ENCODE measurements at places on chromosomes 11 and 22.

DNA sequence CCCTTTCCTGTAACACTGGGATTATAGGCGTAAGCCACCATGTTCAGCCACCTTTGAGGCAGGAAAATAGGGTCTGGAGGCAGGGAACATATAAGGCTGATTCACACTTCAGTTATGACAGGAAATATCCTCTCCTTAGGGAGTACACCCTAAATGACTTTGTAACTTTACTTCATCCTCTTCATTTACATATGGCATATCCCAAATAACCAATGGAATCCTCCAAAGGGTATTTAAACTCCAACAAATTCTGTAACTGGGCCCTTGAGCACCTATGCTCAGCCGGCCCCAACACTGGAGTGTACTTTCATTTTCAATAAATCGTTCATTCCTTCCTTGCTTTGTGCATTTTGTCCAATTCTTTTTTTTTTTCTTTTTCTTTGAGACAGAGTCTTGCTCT, 1.6 kb upstream of the KAT5 start:
- no peak overlapping the region for H3K4me3 ChIP-seq
- H3K36me3 ChIP-seq = peaks cover 21% of the 10 kb centered on the region
- DNase-seq = no peak
- H3K27ac ChIP-seq = no peak overlapping the region

DNA sequence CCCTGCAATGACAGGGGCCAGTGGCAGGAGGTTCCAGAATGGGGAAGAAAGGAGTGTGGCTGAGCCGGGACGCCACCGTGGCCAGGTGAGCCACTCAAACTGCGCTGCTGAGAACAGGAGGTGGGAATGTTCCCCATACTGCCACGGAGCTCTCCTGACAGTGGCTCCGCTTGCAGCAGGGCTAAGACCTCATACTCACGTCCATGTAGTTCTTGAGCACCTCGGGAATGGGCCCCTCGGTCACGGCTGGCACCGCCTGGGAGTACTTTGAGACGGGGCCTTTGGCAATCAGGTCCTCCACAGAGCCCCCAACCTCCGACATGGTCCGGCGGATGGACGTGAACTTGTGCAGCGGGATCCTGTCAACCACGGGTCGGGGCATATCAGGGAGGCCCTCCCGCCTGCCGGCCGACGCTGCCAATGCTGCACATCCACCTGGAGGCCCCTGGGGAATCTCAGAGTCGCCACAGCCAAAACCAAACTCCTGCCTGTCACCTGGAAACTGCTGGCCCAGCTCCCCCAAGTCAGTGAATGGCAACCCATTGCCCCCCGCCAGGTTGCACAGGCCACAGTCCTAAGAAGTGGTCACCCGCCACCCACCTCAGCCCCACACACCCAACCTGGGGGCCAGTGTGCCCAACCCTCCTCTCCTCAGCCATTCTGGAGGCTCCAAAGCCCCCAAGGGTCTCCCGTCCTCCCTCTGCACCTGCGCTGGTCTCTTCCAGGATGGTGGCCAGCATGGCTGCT, 2.4 kb downstream of the CTSD start:
- peak overlapping the region; percentile 49 for H3K27ac ChIP-seq
- H3K4me1 ChIP-seq = peaks cover 60% of the 10 kb centered on the region
- H3K27me3 ChIP-seq = no peaks in the 10 kb centered on the region
- H3K36me3 ChIP-seq = peaks cover 8% of the 10 kb centered on the region
- DNase-seq = no peak

DNA sequence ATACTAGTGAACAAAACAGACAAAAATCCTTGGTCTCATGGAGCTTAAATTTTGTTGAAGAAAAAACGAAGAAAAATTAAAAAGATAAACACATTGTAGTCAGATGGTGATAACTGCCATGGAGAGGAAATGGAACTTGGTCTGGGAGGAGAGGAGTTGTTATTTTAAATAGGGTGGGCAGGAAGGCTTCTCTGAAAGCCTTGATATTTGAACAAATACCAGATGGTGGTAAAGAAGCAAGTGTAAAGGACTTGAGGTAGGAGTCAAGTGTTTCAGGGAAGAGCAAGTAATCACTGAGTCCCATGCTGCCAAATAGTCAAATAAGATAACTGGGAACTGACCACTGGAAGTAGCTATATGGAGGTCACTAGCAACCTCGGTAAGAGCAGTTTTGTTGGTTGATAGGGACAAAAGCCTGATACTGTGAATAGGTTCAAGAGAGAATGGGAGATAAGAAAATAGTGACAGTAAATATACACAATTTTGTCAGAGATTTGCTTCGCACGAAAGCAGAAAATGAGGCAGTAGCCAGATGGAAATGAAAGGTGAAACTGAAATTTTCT, 55.1 kb downstream of the SESN3 start:
- H3K27me3 ChIP-seq = no peaks in the 10 kb centered on the region
- H3K27ac ChIP-seq = no peak overlapping the region
- DNase-seq = no peak
- peaks cover 4% of the 10 kb centered on the region for H3K36me3 ChIP-seq

- no peak overlapping the region for H3K27ac ChIP-seq
- H3K4me3 ChIP-seq = no peak overlapping the region
- peak; percentile 12 for DNase-seq
- H3K27me3 ChIP-seq = no peaks in the 10 kb centered on the region
- no peaks in the 10 kb centered on the region for H3K36me3 ChIP-seq
Measured at GRCh38 chr22:47628477-47629272, 866.2 kb downstream of the TBC1D22A start.

DNA sequence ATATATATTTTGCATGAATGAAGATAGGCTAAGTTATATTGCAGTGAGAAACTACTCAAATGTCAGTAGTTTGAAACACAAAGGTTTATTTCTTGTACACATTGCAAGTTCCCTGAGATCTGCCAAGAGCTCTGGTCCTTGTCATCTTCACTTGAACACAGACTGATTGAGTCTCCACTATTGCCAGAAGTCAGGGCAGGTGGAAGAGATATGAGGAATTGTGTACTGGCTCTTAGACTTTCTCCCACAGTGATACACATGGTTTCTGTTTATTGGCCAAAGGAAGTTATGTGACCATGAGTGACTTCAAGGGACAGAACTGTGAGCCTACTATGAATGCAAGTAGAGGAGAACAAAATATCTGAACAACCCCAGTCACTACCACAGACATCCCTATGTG, 44.2 kb downstream of the PPFIBP2 start:
- no peak overlapping the region for H3K27ac ChIP-seq
- no peaks in the 10 kb centered on the region for H3K4me1 ChIP-seq
- no peak for DNase-seq
- H3K27me3 ChIP-seq = peaks cover 2% of the 10 kb centered on the region
- no peak overlapping the region for H3K4me3 ChIP-seq

- H3K27ac ChIP-seq = no peak overlapping the region
- H3K27me3 ChIP-seq = no peaks in the 10 kb centered on the region
- H3K4me3 ChIP-seq = no peak overlapping the region
- DNase-seq = no peak
- H3K36me3 ChIP-seq = no peaks in the 10 kb centered on the region
Measured at GRCh38 chr11:84227970-84228665, 942.0 kb upstream of the CCDC90B start.

GRCh38 chr11:91872243-91872642, 352.4 kb upstream of the FAT3 start:
- H3K4me1 ChIP-seq = no peaks in the 10 kb centered on the region
- no peak overlapping the region for H3K4me3 ChIP-seq
- no peak for DNase-seq
- no peak overlapping the region for H3K27ac ChIP-seq
- no peaks in the 10 kb centered on the region for H3K27me3 ChIP-seq

- no peak overlapping the region for H3K4me3 ChIP-seq
- no peak overlapping the region for H3K27ac ChIP-seq
- H3K4me1 ChIP-seq = no peaks in the 10 kb centered on the region
Measured at GRCh38 chr11:113286509-113287497, 27.6 kb upstream of the TTC12 start.

DNA sequence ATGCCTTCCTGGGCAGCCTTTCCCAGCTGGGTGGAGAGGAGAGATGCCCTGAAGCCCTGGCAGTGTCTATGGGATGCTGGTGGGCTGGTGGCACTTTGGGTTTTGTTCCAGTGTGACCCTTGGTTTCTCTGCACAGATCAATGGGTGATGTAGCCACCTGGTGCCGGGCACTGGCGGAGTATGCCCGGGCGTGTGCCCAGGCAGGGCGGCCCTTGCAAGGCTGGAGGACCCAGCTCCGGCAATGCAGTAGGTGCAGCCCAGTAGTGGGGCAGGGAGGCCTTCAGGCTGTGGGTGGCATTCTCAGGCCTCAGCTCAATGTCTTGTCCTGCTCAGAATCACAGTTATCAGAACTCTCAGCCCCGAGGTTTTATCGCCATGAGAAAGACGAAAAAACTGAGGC, 11.9 kb downstream of the OTOG start:
- peaks cover 3% of the 10 kb centered on the region for H3K27me3 ChIP-seq
- H3K36me3 ChIP-seq = no peaks in the 10 kb centered on the region
- peaks cover 3% of the 10 kb centered on the region for H3K4me1 ChIP-seq
- no peak overlapping the region for H3K4me3 ChIP-seq
- DNase-seq = no peak

GRCh38 chr11:33895752-33896137, 3.9 kb upstream of the LMO2 start:
- no peak for DNase-seq
- peaks cover 21% of the 10 kb centered on the region for H3K4me1 ChIP-seq
- peaks cover 85% of the 10 kb centered on the region for H3K27me3 ChIP-seq
- no peaks in the 10 kb centered on the region for H3K36me3 ChIP-seq
- no peak overlapping the region for H3K27ac ChIP-seq
- no peak overlapping the region for H3K4me3 ChIP-seq

- no peak overlapping the region for H3K4me3 ChIP-seq
- no peaks in the 10 kb centered on the region for H3K4me1 ChIP-seq
- no peak overlapping the region for H3K27ac ChIP-seq
- DNase-seq = no peak
- no peaks in the 10 kb centered on the region for H3K36me3 ChIP-seq
Measured at GRCh38 chr22:49091451-49091850, 736.2 kb downstream of the BRD1 start.

- peaks cover 50% of the 10 kb centered on the region for H3K36me3 ChIP-seq
- H3K27me3 ChIP-seq = no peaks in the 10 kb centered on the region
- H3K27ac ChIP-seq = peak overlapping the region; percentile 86
- no peak for DNase-seq
- peaks cover 75% of the 10 kb centered on the region for H3K4me1 ChIP-seq
Measured at GRCh38 chr11:67407688-67408163, 3.8 kb downstream of the TBC1D10C start.
